ENCODE measurements at places on chromosomes 7 and 10.

DNA sequence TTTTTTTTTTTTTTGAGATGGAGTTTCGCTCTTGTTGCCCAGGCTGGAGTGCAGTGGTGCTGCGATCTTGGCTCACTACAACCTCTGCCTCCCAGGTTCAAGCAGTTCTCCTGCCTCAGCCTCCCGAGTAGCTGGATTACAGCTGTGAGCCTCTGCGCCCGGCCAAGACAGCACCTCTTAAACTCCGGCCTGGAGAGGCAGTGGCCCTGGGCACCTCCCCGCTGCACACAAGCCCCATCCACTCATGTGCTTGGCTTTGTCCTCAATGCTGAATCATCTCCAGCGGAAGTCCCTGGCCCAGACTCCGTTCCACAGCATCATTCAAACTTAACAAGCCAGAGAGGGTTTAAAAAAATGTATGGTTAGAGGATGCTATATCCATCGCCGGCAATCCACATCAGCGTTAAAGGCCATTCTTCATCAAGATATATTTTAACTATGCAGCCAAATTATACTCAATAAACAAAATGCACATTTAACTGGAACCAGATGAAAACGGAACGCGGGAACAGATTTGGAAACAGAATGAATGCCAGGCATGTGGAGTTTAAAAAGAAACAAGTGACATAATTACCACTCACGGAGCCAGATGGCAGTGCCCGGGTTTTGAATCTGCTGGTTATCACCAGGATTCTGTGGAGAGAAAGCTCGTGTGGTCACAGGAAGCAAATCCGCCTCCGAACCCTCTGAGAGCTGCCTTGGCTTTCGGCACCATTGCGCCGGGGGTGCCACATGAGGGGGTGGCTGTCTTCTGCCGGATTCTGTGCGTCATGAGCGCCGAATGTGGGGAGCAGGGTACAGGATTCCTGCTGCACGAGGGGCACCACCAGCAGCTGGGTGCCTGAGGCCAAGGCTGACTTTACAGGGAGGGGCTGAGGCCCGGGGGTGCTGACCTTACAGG lies 45.6 kb upstream of the CFAP46 start:
- no peak for DNase-seq

DNA sequence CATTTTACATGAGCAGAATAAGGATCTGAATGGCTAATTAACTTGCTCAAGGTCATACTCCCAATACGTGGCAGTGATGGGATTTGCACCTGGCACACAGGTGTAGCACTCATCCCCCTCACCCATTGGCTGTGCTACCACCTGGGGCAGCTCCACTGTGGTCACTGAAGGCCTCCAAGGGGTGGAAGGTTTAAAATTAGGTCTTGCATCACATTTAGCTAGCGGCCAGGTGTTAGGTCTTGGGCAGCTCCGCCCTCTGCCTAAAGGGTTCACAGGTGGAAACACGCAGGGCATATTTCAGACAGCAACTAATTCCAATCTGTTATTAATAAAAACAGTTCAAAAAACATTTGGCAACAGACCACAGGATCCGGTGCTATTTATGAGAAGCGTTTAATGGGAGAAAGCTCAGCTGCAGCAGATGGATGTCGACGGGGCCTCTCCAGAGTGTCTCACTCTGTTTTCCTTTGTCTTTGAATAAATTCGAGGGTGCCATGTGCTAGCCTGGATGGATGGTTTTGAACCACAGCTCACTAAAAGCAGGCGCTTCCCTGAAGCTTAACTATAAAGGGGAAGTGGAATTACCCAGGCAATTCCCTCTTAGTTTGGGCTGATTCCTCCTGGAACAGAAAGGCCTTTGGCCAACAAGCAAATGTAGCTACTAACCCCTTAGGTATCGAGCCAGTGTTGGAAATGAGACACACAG lies 1017.6 kb downstream of the TYW1 start:
- DNase-seq: no peak

- no peak for DNase-seq
Observed at GRCh38 chr10:61942604-61943461, 41.3 kb downstream of the ARID5B start.

GRCh38 chr7:121473645-121474300 lies 77.7 kb upstream of the FAM3C start:
- no peak for DNase-seq

GRCh38 chr10:55146032-55146431 lies 345.0 kb upstream of the PCDH15 start:
- no peak for DNase-seq

- DNase-seq: no peak
Observed at GRCh38 chr10:117455346-117455745, 80.1 kb upstream of the PDZD8 start.

DNA sequence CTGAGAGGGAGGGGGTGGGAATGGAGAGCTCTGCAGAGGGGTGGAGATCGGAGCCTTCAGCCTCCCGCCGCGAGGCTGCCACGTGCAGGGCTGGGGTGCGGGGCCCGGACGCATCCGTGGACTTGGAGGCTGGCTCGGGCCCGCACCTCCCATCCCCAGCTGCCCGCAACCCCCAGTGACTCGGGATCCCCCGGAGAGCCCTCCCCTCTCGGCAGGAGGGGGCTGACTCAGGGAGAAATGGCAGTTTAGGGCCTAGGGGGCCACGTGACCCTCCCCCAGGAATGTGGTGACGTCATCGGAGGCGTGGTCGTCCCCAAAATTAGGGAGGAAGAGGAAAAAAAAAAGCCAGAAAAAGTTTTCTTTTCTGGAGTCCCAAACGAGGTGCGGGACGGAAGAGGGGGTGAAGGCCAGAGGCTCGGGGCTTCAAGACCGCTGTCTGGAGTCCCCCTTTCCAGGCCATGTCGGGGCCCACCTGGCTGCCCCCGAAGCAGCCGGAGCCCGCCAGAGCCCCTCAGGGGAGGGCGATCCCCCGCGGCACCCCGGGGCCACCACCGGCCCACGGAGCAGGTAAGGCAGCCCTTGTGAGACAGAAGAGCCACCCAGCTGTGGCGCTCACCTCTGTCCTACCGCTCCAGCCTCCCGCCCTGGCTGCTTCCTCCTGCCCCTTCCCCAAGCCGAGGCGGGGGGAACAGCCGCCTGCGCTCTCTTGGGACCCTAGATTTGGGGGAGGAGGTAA lies at the start of gene TRIP6:
TSS of gene TRIP6 (plus strand) at position 348 of the 736 bp plus-strand sequence. CDS start at position 459, 111 bp downstream.
- DNase-seq: peak; percentile 82

GRCh38 chr10:60073781-60074656 lies 167.7 kb upstream of the CCDC6 start:
- no peak for DNase-seq

- no peak for DNase-seq
Observed at GRCh38 chr7:115078386-115078785, 156.5 kb downstream of the MDFIC start.

GRCh38 chr10:120606051-120606764 lies 149.2 kb downstream of the PLPP4 start:
- DNase-seq: no peak

- no peak for DNase-seq
Observed at GRCh38 chr10:46223064-46223480, 63.7 kb upstream of the ANTXRL start.

DNA sequence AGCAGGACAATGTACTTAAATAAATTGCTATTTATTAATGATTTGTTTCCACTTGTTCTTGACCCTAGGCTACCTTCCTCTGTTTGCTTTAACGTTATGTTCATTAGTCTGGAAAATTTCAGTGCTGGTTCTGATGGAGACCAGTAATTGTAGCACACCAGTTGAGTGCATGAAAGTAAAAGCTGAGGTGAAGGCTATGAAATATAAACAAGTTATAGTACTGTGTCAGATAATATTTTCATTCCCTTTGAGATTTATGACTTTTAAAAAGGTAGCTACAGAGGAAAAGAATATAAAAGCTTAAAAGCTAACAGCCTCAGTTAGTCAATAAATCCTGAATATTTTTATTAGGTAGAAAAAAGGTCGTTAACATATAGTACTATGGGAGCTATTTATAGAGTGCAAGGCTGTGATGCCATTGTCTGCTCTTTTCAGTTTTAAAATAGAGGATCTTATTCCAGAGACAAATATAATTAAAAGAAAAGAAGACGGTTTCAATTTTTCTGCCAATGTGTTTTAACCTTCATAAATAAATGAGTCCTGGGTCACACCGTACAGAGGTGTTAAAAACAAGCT lies 351.8 kb upstream of the ETV1 start:
- DNase-seq: no peak

DNA sequence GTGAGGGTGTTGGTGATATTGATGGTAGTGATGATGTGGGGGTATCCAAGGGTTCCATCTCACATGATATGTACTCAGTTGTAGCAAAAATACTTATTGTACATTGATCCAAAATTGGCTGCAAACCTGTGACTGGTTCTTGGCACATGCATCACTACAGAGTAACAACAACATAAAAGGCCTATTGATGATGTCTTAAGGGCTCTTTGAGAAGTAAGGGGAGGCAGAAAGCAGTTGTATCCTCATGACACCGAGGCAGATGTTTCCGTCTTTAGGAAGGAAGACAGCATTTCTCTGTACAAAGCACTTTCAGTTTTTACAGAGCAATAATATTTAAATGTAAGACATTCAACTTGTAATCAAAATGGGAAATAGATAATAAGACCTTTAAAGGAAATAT lies 34.5 kb downstream of the NRG3 start:
- no peak for DNase-seq

GRCh38 chr10:99659031-99659867 lies at the start of gene ENTPD7:
Gene ENTPD7, plus strand, starts transcription at chr10:99659509. Its CDS starts 448 bp downstream, at chr10:99659957.
- peak; percentile 92 for DNase-seq

GRCh38 chr10:129861776-129862531 lies 102.1 kb downstream of the EBF3 start:
- DNase-seq: no peak

- DNase-seq: no peak
Observed at GRCh38 chr10:98453729-98454128, 7.0 kb upstream of the HPS1 start.

- DNase-seq: no peak
Observed at GRCh38 chr10:7111561-7111960, 299.3 kb downstream of the SFMBT2 start.

DNA sequence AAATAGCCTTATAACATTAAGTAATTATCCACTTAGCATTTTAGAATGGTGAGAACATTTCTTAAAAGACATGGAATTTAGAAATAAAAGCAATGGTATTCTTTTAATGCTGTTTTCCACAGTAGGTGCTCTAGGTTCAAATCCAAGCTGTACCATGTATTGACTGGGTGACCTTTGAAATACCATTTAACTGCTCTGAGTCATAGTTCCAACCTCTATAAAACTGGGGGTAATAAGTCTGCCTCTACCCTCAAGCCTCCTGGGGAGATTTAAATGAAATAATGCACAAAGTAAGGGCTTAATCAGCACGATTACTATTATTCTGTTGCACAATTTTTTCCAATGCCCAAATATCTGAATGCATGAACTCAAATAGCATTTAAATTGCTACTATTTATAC lies 236.4 kb upstream of the CCDC6 start:
- DNase-seq: no peak

DNA sequence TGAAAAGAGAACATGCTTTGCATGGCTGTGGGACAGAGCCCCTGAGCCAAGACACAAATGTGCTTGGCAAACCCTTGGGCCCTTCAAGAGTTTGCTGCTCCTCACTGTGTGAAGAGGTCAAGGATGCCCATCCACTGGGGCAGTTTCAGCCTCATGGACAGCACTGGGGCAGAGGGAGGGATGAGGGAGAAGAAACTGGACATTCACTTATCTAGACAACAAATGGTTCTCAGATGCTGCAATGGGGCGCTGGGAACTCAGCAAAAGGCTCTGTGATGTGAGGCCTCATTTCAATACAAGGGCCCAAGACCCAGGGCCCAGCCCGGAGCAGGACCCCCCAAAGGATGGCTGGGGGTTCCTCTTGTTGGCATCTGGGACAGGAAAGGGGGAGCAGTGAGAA lies 49.1 kb downstream of the EBF3 start:
- DNase-seq: no peak

GRCh38 chr10:43249151-43249961 lies 17.5 kb downstream of the RASGEF1A start:
- DNase-seq: no peak

DNA sequence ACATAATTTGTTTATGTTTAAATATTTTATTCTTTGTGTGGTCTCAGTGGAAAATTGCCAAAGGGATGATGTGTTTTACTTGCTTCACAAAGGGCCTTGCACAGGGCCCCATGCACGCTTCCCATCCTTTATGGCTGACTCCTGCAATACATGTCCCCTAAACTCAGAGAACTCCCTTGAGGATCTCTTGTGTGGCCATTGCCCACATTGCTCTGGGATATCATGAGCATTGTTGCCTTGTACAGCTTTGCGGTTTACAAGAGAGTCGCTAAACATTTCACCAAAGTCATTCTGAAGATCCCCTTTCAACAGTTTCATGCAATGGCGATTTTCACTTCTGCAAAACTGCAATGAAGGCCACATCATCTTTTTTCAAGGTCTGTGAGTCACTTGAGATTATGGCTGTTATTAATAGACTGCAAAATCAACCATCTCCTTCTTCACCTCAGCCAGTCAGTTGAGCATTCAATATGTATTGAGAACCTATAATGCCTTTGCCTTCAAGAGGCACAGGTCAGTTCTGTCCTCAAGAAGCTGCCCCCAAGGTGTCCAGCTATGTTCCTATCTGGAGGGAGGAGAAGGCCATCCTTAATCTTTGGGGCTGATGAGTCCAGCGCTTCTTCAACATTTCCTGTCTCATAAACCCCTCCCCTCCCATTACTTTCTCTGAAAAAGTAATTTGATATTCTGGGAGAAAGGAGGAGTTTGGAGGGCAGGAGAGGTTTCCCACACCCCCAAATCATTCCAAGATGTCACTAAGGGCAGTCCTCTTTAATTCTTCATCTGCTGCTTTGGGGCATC lies 108.1 kb downstream of the CCDC71L start:
- no peak for DNase-seq

GRCh38 chr10:73761781-73762180 lies 17.6 kb downstream of the SEC24C start:
- DNase-seq: no peak

DNA sequence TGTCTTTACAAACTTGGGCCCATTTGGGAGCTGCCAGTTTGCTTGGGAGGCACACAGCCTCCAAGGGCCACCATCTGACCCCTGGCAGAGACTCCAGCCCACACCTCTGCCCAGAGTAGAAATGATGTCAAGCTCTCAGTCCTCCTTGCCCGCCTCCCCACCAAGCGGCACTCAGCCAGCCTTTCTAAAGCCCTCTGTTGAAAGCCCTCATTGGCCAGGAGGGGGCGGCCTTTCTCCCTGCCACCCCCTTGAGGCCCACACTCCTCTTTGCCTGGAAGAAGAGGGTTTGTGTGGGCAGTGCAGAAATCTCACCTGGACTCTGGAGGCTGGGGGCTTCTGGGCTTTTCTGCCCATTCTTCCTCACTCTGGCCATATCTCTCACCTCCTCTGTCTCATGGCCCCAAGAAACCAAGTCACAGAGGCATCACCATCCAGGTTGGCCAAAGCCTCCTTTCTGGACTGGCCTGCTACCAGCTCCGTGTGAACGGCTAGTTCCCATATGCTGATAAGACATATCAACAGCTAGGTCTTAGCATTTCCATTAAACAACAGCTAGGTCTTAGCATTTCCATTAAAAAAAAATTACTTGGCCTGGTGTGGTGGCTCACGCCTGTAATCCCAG lies 36.1 kb downstream of the UBTD1 start:
- DNase-seq: no peak

- no peak for DNase-seq
Observed at GRCh38 chr7:55534262-55534915, 37.9 kb downstream of the VOPP1 start.

GRCh38 chr10:104028823-104029520 lies 56.7 kb downstream of the COL17A1 start:
- no peak for DNase-seq

- DNase-seq: no peak
Observed at GRCh38 chr10:35194906-35195305, 68.3 kb downstream of the CREM start.

All from retina (tissue), 1 donor.